Pulmonary artery endothelial cell (primary cell): ENCODE measurements at places on chromosomes 7 and 10. TPM values are rescaled to one million over a fixed set of nuclear protein-coding genes. Genes with fewer than 3 reads are reported as not detected.
A peak's percentile ranks its signal among the peaks of the same experiment; 100 is the strongest.

DNA sequence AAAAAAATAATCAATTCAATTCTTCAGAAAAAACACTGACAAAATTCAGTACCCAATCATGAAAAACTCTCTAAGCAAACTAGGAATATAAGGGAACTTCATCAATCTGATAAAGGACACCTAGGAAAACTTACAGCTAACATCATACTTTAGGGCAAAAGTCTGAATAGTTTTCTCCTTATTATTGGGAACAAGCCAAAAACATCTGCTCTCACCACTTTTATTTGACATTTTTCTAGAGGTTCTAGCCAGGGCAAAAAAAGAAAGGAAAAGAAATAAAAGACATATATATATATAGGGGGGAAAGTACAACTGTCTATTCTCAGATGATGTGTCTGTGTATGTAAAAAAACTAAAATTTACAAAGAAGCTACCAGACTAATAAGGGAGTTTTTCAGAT, 19.0 kb downstream of the CDK6 start:
- no peak for DNase-seq

Gene NRF1
- total RNA-seq = 14.2 and 16.3 TPM in 2 replicates

Gene RBM48
- 8.4 and 13.1 TPM in 2 replicates for total RNA-seq

DNA sequence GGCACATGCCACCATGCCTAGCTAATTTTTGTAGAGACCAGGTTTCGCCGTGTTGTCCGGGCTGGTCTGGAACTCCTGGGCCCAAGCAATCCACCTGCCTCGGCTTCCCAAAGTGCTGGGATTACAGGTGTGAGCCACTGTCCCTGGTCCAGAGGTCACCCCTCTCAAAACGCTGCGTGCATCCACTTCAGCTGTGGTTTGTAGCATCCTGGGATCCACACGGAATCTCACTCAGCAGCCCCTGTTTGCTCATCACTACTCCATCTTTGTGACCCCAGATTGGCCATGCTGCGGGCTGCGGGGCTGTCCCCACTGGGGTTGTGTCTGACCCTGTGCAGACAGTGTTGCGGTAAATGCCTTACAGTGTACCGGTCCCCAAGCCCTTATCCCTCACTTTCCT, 3.5 kb downstream of the INPP5A start:
- DNase-seq = no peak

Gene GIMAP7
- total RNA-seq = 48.7 and 72.0 TPM in 2 replicates

Gene VIPR2
- total RNA-seq = not detected in 2 replicates

DNA sequence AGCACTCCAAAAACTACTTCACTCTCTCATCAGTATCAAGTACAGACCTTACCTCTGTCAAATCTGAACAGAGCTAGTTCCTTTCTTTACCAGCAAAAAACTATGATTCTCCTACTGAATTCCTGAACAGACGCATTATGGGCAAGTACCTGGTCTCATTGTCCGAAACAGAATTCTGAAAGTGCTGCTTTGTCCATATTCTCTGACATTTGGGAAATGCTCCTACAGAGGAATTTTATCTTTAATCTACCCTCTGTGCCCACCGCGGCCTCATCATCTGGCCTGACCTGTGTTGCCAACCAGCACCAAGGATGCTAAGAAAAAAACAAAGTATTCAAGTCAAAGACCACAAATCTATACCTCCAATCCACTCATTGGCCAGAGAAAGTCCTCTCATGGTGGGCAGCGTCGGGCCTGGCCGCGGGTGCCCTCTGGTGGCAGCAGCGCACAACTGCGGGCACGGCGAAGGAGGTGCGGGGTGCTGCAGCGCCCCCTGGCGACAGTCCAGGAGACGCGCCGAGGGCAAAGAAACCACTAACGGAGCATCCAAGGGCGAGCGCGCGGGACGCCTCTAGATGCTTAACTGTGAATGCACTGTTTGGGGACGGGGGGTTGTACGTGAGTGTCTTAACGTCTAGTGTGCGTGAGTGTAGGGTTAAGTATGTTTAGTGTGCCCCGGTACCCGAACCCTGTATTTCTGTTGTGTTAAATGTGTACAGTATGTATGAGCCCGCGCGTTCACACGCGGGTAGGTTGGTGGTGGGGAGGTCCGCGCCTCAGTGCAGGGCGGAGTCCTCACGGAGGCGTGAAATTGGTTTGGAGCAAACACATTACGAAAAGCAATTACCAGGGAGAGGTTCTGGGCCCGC, 5.0 kb upstream of the GBX1 start:
- peak; percentile 17 for DNase-seq
